ENCODE measurements at places on chromosomes 4 and X.

DNA sequence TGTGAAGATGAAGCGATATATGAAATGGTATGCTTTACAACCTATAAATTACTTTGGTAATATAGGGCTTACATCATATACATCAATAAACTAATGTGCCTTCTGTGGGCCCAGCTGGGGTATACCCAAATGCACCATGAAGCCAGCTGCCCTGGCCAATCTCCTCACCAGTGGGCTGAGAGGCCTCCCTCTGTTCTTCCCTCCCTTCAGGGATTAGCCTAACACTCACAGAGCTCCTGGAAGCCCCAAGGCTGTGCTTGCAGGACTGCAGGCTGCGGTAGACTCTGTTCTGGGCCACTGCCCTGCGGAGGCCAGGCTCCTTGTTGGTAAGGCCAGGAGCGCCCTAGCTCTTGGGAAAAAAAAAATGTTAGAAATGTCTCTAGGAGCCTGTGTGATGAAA is 33.9 kb downstream of the PAGE1 start:
- DNase-seq, result no peak

DNA sequence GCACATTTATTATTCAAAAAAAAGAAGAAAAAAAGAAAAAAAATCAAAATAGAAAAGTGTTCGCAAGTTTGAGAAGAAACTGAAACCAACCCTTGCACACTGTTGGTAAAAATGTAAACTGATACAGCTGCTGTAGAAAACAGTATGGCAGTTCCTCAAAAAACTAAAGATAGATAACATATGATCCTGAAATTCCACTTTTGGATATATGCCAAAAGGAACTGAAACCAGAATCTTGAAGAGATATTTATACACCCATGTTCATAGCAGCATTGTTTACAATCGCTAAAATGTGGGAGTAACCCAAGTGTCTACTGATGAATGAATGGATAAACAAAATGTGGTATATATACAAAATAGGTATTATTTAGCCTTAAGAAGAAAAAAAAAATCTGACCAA is 155.4 kb downstream of the TBCK start:
- no peak for DNase-seq

GRCh38 chrX:15973299-15973698 is 118.7 kb upstream of the AP1S2 start:
- DNase-seq, result no peak

DNA sequence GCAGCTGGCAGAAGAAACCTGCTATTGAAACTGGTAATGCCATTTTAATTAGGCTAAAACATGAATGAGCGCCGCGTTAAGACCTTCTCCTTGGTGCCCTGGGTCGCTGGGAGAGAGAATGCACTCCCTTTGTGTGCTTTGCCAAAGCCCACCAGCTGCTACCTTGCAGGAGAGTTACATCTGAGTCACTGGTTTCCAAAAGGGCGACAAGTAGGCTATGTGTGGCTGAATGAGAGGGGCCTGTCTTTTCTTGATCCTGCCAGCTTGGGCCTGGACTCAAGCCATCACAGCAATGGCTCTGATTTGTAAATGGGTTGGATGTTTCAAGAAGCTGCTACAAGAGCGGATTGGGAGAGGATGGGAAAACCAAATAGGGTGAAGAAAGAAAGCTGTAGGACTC is 81.5 kb downstream of the NHS start:
- no peak for DNase-seq

DNA sequence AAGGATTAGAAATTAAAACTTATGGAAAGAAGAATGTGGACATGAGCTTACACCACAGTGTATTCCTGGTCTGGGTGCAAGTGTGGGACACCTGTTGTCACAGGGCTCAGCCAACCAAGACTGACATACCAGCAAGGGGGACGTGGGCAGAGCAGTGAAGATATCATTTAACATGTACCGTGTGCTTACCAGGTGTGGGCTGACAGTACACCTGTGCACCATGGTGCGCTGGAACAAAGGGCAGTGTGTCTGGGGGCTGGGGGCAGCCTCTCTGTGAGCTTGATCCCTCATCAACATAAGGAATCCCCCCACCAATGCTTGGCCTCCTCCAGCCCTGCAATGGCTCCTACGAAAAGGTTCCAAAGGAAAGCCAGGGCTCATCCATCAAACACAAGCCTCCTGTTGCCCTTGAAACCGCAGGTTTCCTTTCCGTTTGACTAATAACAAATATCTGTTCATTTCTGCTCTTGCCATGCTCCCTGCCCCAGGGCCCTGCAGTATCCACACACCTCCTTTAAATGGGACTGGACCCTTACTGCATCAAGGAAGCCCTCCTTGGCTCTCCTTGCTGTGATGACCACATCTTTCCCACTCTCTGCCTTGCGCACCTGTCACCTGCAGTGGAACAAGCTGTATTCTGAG is 16.7 kb downstream of the EVC2 start:
- DNase-seq, result no peak

DNA sequence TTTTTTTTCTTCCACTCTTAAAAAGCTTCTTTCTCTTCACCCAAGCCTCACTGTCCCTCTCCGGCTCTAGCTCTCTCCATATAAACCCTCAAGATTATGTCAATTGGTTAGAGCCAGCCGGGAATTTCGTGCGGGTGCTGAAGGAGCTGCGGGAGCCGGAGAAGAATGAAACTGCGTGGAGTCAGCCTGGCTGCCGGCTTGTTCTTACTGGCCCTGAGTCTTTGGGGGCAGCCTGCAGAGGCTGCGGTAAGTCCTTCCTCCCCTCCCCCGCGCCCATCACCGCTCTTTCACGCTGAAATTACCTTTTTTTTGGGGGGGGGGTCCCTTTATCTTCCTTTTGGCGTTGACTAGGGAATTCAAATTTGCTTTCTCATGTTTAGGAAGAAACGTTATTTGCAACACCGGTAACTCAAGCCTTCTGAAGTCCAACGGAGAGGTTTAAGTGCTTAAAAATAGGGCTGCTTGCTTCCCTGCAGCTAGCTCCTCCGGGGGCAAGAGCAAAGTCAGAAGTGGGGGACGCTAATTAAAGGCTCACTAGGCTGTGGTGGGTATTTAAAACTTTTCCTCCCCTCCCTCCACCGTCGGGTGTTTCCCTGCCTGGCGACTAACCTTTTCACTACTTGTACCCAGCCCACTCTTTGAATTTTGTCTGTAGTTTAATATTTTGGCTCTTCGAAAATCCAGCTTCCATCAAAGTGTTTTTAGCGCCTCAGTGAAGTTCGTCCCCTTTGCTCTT is 491 bp downstream of the COL4A5 start:
- DNase-seq, result peak; percentile 44

- no peak for DNase-seq
Measured at GRCh38 chr4:10353110-10353509, 104.1 kb downstream of the ZNF518B start.

DNA sequence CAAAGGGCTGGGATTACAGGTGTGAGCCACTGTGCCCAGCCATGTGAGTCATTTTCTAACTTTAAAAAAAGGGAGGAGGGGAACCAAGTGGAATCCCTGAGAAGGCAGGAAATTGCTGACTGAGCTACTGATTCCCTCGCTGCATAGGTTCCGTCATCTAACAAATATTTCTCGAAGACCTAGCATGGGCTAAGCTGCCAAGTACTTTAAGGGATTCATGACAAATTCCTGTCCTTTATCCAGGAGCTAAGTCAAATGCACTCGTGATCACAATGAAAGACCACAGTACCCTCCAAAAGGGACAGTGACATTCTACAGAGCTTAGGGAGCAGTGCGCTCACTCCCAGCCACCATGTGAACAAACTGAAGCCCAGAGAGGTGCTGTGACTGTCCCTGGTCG is 33.2 kb upstream of the MAN2B2 start:
- no peak for DNase-seq

DNA sequence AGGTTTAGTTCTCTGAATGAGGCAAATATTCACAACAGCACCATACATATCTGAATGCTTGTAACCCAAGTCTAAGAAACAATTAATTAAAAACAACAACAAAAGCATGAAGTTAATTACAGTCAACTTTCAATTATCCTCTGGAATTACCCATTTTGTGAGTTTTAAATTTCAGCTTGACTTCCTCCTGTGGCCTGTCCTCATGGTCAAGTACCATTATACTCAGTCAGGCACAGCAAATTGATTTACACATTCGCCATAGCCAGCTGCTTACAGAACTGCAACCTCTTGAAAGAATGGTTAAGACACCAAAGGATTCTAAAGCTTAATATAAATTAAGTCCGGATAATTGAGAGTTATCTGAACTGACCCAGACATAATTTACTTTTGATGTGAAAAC is 306.5 kb downstream of the CAMK2D start:
- no peak for DNase-seq

GRCh38 chrX:74232859-74233258 is 71.1 kb upstream of the ZCCHC13 start:
- DNase-seq, result no peak

DNA sequence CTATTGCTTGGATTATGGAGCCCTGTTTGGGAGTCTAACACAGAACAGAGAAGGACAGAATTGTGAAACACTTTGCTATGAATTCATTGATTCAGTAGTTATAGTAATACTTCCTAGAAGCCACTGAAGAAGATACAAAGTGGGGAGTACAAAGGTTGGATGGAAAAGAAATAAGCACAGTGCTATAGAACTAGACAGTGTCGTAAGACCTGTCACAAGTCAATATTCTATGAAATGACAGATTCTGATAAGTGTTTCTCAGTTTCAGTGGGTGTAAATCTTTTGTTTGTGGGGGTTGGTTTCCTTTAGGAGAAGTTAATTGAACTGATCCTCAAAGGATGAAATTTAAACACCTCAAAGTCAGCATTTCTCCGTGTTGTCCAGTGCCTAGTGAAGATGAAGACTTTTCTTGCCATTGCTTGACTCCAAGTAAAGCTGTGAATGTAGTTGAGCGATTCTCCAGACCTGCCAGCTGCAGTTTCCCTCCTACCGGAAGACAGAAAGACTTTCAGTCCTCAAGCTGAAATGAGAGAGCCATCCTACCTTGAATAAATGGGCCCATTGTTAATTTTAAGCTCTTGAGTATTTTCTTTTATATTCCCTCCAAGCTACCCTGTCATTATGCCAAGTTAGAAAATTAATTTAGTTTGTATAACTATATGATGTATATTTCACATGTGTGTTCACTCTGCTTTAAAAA is 7.9 kb downstream of the PDLIM5 start:
- no peak for DNase-seq

DNA sequence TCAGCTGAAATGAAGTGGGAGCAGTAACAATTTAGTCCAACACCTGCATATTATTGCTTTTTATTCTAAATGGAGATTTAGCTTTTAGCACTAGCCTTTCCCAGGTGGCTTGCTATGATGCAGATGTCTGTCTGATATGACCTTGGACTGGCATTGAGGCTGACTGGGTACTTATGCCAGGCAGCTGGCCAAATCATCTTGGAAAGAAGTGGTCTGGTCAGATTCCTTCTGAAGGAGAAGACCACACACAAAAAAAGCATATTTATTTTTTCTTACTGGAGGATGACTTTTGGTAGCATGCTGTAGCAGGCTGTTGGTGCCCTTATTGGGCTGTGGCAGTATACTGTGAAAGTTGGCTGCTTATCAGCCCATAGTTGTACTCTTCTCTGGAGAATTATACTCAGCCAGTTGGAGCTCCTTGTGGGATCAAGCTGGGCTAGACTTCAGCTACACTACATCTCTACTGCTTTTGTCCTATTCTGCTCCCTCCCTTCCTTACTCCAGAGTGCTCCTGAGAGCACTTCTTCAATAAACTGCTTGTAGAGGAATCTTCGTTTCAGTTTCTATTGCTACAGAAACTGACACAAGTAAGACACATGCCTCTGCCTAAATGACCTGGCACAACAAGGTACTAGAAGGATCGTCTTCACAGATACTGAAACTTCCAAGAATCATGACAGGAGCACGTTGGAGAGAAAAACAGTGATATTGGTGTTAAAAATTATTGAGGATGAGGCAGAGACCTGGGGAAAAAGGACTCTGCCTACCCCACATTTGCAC is 196.8 kb upstream of the RPS6KA3 start:
- DNase-seq, result no peak

DNA sequence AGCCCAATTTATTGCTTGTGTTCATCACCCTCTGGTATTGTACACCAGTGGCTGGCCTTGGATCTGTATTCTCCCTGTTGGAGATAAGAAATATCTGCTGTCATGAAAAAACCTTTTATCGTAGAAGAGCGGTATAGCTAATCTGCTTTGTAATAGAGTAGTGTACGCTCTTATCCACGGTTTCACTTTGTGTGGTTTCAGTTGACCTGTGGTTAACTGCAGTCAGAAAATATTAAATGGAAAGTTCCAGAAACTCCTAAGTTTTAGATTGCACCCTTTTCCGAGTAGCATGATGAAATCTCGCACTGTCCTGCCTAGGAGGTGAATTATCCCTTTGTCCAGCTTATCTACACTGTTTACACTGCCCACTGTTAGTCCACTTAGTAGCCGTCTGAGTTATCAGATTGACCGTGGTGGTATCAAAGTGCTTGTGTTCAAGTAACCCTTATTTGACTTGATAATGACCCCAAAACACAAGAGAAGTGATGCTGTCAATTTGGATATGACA is 42.4 kb downstream of the KDM6A start:
- DNase-seq, result no peak

- peak; percentile 93 for DNase-seq
Measured at GRCh38 chrX:149540621-149541520, at the start of gene EOLA1. Gene EOLA1, plus strand, starts transcription at chrX:149541012. Its CDS starts 4,619 bp downstream, at chrX:149545631.

DNA sequence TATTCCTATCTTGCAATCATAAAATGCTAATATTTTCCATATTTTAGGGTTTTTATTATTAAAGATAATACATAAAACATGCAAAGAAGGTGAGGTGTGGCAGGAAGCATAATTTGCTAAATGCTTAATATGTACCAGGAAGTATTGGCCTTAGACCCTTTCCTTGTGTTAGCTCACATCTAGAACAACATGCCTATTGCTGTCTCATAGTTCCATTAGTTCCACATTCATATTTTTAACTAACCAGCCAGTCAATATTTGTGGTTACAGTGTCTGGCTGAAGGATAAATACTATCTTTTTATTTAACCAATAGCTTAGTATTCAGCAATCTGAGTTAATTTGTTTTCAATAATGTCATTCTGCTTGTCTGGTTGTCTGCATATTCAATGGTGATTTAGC is 432.6 kb downstream of the INPP4B start:
- DNase-seq, result no peak

GRCh38 chrX:118566359-118566758 is 70.7 kb downstream of the DOCK11 start:
- no peak for DNase-seq

- no peak for DNase-seq
Measured at GRCh38 chr4:149279331-149279730, 536.3 kb downstream of the IQCM start.

DNA sequence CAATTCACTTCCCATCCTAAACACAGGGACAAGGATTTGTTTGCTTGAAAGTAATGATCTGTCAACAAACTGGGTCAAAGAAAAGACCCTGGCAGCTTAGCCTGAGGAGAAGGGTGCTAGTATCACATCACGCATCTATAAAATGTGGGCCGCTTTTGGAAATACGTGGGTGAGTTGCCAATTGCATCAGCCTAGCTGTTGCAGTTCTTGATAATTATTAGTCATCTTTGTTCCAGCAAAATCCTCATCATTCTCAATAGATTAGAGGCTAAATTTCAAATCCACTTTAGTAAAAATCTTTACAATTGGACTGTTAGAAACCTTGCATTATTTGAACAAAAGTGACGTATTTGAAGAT is 33.6 kb upstream of the TAPT1 start:
- DNase-seq, result no peak

GRCh38 chr4:139726615-139727014 is 61.0 kb downstream of the MGST2 start:
- DNase-seq, result no peak

- no peak for DNase-seq
Measured at GRCh38 chr4:54227256-54228055, 1.6 kb upstream of the PDGFRA start.

Measured in upper lobe of right lung (tissue), 1 donor.